ENCODE measurements at places on chromosomes 11 and 22.

DNA sequence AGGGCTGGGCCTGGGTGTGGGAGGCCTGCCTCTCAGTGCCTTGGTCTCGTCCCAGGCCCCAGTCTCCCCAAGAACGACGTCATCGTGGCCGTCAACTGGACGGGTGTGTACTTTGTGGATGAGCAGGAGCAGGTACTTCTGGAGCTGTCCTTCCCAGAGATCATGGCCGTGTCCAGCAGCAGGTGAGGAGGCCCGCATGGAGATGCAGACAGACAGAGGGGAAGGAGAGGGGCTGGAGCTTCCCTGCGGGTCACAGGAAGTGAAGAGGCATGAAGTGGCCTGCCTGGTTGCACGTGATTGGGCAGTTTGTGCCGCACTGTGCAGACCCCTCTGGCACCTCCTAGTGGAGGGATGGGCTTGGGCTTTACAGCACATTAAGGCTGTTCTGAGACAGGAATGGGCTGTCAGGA is 70.4 kb downstream of the MYO7A start:
- DNase-seq, result peak; percentile 54

- DNase-seq, result no peak
Observed at GRCh38 chr11:1750840-1751530, 590 bp upstream of the IFITM10 start.

DNA sequence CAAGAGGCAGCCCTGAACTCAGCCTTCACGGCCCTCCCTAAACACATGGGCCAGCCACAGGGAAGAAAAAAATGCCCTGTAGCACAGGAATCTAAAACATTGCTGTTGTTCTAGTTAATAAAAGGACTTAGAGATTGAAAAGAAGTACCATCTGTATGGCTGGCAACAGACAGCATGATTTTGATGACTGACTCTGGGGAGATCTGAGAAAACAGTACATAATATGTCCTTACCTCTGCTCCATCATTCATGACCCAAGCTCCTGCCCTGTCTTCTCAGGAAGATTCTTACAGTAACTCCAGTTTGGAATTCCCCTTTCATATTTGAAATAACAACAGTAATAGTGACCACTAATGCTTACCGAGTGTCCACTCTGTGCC is 244.2 kb downstream of the ETS1 start:
- no peak for DNase-seq

- peak; percentile 47 for DNase-seq
Observed at GRCh38 chr11:120331301-120331996, 4.8 kb upstream of the ARHGEF12 start.

DNA sequence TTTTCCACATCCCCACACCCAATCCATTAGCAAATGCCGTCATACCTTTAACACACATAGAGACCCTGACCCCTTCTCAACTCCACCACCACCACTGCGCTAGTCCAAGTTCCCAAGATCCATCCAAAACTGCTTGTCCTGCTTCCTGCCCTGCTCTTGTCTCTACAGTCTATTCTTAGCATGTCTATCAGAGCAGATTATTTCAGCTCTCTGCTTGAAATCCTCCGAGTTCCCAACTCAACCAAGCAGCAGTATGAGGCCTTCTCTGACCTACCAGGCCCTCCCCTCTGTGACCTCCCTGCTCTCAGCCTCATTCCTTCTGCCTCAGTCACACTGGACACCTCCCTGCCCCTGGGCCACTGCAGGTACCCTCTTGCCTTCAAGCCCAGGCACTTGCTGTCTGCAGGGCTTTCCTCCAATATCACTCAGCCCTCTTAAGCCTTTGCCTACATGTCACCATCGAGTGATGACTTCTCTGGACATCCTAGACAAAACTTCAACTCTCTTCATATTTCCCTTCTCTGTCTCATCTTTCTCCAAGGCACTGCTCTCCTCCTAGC is 134.6 kb downstream of the SPATA19 start:
- no peak for DNase-seq

- DNase-seq, result no peak
Observed at GRCh38 chr11:14119357-14119756, 156.8 kb downstream of the SPON1 start.

DNA sequence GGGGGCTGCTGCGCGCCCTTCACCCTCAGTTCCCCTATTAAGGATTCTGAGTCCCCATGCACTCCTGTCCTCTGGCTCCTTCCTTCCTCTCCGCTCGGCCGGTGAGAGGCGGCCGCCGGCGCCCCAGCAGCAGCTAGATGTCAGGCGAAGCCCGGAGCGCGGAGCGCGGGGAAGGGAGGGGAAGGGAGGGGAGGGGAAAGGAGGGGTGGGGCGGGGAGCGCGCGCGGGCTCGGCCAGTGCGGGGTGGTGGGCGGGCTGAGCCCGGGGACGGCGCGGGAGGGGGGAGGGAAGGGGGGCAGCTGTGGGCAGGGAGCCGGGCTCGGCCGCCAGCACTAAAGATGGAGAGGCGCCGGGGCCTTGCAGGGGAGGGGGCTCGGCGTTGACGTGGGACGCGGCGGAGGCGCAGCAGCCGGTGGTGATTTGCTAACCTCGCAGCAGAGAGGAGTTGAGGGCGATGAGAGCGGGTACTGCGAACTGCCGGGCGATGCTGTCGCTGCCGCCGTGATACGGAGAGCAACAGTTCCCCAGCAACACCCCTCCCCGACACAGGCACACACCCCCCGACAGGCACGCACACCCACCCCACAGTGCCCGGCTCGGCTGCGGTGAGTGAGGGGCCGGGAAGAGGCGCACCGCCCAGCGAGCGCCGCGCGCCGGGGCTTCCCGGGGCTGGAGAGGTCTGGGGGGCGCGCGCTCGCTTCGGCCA is at the start of gene ZBTB16:
Gene ZBTB16 (plus strand): TSS at position 434 of the 706 bp plus-strand sequence. CDS start 3,590 bp downstream, outside the sequence.
- DNase-seq, result peak; percentile 62

DNA sequence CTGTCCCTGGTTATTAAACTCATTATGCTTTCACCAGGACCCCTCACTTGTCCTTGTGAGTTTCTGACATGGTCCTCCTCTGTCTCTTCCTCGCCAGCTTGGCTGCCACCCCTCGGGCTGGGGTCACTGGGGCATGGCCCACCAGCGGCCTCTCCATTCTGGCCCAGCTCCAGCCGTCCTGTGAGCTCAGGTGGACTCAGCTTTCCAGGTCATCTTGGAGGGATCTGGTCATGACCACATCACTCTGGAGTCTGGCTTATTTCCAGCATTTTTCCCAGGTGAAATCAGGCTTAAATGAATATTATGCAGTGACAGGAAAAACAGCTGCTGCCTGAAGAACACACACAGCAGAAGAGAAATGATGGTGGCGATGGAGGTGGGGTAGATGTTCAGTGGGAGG is 224.5 kb downstream of the ADAMTS15 start:
- no peak for DNase-seq

- no peak for DNase-seq
Observed at GRCh38 chr22:27786291-27786932, 15.1 kb downstream of the MN1 start.

DNA sequence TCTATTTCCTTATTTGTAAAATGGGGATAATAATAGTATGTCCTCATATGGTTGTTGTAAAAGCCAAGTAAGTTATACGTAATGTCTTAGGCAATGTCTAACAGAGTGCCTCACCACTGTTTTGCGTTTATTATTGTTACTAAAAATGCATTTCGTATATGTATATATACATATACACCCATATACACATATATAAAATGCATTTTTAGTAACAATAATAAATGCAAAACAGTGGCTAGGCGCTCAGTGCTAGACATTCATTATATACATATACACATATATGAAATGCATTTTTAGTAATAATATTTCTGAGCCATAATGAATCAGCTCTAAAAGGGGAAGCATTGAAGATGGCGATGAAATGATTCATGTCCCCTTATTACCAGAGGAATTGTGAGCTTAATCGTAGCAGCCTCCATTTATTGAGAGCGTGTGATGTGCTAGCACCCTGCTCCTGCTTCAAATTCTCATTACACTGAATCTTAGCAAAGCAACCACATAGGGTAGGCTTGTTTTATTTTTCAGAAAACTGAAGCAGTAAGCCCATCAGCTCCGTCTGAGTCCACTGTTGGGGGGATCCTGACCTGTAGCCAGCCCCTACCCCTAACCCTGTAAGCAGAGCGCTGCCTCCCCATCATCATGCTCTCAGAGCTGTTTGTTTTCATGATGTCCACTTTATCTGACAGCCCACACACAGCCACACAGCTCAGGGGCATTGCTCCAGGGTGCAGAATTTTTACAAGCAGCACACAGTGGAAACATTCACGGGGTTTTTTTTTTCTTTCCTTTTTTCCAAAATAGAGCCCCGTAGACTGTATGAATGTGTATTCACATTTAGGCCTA is 97.1 kb upstream of the NAV2 start:
- DNase-seq, result no peak

- no peak for DNase-seq
Observed at GRCh38 chr11:124920870-124921609, 2.0 kb downstream of the HEPN1 start.

DNA sequence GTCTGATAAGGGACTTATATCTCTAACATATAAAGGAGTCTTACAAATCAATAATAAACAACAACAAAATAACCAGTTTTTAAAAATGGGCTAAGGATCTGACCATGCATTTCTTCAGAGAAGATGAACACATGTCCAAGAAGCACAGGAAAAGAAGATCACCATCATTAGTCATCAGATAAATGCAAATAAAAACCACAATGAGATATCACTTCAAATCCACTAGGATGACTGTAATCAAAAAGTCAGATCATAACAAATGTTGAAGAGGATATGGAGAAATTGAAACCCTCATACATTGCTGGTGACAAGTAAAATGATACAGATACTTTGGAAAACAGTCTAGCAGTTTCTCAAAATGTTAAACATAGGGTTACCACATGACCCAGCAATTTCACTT is 61.2 kb upstream of the MYOD1 start:
- DNase-seq, result no peak

DNA sequence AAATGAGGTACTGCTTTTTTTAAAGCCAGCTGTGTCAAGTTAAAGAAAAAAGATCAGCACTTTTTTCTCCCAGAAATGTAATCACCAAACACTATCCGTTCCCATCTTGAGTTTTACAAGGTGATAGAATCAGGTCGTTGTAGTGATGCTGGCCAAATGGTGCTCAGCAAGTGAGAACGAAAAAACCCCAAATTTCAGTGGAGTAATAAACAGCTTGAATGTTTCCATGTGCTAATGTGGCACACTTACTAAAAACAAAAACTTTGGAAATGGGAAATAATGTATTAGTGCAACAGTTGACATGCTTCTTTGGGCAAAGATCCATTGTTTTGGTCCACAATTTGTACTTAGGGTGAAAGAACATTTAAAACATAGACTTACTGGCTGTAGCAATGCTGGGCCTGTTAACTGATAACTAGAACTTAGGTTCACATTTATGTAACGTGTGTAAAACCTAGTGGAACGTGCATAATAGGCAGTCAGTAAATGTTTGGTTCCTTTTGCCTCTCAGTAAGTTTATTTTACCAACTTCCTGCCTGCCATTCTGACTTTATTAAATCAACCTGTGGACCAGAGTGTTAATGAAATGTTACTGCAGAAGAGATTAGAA is 15.4 kb upstream of the GDPD4 start:
- DNase-seq, result no peak
